H7 (cell line): ENCODE measurements at places on chromosomes 6 and 20.

DNA sequence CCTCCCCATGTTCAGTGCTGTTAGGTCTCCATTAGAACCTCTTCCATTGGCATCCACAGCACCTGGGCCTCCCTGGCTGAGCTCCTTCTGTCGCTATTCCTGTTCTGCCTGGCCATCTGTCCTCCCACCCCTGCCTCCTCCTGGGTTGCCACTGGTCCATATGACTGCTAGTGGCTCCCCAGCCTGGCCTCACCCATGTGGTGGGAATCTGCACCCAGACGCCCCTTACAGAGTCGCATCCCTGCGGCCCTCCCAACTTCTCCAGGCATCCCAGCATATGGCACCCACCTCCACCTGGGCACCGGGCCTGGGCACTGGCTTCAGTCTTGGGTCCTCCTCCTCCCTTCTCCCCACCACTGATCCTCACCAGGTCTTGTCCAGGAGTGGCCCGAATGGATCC is 7.7 kb downstream of the CDC25B start:
- DNase-seq = no peak

DNA sequence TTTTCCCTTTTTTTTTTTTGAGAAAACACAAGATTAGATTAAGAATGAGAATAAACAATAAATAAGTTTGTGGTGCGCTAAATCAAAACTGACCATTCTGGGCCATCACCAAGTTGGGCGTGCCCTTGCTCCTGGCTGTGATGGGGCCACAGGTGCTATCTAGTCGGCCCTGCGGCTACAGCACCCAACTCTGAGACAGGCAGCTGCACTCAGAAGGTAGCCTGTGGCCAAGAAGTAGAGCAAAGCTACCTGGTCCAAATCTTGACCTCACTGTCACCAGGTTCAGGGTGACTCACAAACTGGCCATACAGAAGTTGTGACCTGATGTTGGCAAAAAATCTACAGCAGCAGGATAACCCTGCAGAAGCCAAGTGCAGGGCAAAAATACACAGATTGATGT is 3.4 kb downstream of the TXNDC5 start:
- DNase-seq = no peak

DNA sequence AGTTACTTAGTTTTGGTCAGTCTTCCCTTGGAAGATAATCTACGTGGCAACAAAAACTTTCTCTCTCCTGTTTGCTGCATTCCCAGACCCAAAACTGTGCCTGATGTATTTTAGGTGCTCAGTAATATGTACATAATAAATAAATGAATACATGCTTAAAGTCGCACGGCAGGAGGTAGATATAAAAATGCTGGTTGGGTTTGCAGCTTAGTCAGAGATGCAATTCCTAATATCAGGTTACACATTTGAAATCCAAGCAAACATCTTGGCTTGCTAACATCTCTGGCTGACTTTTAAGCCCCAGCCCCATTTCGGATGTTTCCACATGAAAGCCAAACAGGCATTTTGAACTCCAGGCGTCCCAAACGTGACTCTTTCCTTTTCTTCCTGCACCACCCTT is 91.0 kb downstream of the KCNQ5 start:
- no peak for DNase-seq

- DNase-seq = no peak
Measured at GRCh38 chr6:36187446-36187845, 9.1 kb upstream of the BRPF3 start.

- DNase-seq = peak; percentile 24
Measured at GRCh38 chr6:111523484-111524167, 40.6 kb upstream of the REV3L start.

- peak; percentile 75 for DNase-seq
Measured at GRCh38 chr20:44642203-44643153, 9.0 kb downstream of the ADA start.

- DNase-seq = no peak
Measured at GRCh38 chr6:41284726-41285125, 1.8 kb downstream of the TREM1 start.

DNA sequence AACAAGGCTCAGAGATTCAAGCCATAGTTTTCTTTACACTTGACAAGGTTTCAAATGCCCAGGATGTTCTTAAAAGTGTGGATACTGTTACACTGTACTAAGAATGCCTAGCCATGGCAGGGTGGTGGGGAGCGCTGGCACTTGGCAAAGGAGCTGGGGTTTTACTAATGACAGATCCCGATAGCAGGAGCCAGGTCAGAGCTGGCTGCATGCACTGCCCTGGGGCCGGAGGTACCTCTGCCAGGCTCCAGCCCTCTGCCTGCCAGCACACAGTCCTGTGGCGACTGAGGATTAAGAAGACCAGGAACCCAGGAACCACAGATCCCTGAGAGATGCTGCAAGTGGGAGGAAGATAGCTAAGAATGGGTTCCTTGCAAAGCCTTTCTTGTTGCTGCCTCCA is 260.3 kb downstream of the ALDH8A1 start:
- no peak for DNase-seq

GRCh38 chr6:133837801-133838349 is 51.0 kb upstream of the TCF21 start:
- DNase-seq = peak; percentile 76

DNA sequence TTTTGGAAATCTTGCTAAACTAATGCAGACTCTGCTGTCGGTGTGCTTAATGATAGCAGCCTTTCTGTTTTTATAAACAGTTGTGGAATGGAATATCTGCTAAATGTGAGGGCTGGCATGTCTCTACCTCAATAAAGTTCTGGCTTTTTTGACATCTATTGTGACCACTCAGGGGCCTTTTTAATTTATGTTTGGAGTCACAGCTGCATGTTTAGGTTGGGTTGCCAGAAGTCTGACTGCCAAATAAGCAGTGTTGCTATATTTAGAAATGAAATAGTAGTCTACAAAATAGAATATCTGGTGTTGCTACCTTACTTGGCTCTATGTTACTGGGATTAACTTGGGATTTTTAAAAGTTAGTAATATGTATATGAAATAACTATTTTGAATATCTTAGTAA is 125.1 kb upstream of the LOC128125822 start:
- DNase-seq = no peak

DNA sequence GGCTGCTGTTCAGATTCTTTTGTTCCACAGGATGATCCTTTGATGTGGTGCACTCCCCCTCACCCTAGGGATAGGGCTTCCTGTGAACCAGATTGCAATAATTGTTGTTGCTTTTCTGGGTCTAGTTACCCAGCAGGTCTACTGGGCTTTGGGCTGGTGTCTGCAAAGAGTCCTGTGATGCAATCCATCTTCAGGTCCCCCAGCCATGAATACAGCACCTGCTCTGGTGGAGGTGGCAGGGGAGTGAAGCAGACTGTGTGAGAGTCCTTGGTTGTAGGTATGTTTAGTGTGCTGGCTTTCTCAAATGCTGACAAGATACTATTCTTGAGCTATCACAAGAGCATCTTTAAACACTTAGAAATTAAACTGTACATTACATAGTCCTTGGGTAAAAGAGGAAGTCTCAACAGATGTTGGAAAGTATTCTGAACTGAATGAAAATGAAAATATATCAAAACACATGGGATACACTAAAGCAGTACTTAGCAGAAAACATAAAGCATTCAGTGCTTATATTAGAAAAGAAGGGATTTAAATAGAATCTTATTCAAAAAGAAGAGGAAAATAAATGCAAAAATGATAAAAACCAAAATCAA is 49.1 kb upstream of the CCR6 start:
- no peak for DNase-seq

DNA sequence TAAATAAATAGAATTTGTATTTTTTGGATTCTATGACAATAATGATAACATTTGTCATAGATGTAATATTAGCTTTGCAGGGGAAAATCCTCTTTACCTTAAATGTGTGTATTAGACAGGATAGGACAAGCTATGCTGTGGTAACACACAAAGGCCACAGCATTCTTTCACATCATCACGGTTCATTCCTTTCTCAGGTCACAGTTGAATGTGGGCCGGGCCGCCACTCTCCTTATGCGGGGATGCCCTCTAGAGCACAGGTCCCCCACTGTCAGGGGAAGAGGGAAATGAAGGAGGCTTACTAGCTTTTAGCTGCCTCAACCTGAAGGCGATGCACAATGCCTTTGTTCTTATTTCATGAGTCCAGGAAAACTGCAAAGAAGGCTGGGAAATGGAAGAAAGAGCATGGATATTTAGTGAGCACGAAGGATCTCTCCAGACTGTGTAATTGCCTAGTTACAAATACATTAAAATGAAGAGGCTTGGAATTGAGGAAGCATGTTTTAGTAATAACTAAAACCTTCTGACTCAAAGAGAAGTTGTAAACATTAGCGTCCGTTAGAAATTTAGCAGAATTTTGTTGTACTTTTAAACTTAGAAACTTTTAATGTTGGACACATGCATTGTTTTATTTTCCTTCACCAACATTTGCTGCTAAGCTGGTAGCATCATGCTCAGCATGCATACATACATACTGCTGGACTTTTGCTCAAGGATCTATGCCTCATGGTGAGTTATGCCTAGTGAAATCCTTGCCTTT is 248.9 kb upstream of the FOXQ1 start:
- DNase-seq = peak; percentile 72

GRCh38 chr20:62030834-62031434 is 34.7 kb downstream of the TAF4 start:
- no peak for DNase-seq

- DNase-seq = no peak
Measured at GRCh38 chr6:44782892-44783291, 395.4 kb downstream of the CDC5L start.
